ENCODE measurements at places on chromosomes 13 and 19.

DNA sequence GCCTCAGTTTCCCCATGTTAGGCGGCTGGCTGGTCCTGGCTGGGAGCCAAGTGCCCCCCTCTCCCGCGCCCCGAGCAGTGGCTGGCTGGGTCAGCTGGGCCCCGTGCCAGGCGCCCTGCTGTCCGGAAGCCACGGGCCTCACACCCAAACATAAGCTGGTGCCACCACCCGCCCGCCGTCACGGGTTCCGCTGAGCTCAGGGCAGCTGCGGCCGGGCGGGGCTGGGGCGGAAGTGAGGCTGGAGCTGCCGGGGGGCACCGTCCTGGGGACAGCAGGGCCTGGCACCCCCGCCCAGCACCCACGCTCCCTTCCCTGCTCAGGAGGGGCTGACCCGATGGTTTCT, 19.3 kb downstream of the HCN2 start:
- DNase-seq, result no peak

DNA sequence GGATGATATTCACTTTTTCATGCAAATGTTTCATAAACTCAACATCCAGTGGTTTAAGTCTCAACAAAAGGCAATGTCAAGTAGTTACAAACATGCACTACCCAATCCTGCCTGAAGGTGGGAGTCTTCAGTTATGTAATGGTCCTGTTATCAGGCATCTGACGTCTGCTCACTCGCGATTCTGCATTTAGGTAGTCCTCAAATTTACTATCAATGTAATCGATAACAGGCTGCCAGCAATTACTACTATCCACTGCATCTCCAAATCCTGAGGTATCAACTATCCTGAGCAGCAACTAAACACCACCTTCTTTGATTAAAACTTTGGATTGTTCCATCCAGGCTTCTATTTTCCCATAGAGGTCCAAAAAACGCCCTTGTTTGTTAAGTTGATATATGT, 51.2 kb downstream of the NLRP12 start:
- peak; percentile 4 for DNase-seq

GRCh38 chr19:41386442-41386841, 10.1 kb downstream of the TMEM91 start:
- no peak for DNase-seq

DNA sequence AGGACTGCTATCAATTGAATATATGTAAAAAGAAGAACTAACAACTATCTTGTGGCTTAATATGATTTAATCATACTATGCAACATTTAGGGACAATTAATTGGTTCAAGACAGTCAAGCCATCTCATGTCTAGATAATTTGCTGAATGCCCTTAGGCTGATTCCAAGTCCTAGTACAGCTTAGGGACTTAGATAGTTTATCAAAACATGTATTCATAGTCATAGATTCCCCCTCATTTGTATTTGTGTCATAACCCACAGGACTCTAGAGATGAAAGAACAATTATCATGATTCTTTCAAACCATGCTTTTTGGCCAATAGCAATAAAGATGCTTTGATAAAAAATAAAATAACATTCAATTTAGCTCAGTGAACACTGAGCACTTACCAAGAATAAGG, 607.6 kb downstream of the SLITRK1 start:
- no peak for DNase-seq

DNA sequence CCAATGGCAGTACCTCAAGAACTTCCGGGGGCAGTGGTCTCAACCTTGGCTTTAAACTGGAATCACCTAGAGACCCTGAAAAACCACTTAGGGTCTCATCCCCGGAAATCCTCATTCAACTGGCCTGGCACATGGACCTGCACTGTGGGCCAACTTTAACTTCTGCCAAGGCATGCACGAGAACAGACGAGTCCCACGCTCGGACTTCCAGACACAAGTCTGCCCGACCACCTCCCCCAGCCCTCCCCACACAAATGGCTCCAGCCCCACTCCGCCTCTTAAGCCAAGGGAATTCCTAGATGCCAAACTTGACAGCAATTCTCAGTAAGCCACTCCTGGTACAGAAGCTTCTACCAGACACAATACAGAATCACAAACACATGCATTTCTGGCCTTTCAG, 114.0 kb downstream of the STK24 start:
- no peak for DNase-seq

DNA sequence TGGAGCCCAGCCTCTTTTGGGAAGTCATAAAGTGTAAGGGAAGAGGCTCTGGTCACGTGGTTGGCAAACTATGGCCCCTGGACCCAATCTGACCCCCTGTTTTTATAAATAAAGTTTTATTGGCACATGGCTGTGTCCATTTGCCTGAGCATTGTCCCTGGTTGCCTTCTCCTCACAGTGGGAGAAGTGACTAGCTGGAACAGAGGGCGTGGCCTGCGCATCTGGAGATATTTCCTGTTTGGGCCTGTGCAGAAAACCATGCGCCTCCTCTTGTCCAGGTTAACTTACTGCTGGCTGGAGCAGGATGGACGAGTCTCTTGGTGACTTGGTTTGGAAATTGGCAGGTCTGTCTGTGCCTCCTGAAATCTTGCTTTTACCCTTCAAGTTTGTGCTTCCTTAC, 48.3 kb downstream of the KDM4B start:
- DNase-seq, result no peak

DNA sequence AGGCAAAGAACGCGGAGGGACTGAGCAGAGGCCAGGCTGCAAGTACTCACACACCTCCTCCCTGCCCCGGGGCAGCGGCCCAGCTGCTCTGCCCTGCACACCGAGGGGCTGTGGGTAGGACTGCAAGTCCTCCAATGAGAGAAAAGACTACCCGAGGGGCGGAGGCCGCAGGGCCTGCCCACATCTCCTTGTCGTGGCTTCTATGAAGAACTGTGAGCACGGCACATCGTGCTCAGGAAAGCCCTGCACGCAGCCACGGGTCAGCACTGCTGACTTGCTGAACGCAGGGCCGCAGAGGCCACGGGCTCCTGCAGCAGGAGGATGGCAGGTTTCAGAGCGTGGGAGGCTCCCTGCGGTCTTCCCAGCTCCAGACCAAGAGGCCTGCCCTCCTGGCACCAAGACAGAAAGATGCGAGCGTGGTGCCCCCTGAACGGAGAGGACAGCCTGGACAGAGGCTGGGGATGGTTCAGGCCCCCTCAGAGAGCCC, 37.4 kb downstream of the CEBPG start:
- DNase-seq, result no peak

DNA sequence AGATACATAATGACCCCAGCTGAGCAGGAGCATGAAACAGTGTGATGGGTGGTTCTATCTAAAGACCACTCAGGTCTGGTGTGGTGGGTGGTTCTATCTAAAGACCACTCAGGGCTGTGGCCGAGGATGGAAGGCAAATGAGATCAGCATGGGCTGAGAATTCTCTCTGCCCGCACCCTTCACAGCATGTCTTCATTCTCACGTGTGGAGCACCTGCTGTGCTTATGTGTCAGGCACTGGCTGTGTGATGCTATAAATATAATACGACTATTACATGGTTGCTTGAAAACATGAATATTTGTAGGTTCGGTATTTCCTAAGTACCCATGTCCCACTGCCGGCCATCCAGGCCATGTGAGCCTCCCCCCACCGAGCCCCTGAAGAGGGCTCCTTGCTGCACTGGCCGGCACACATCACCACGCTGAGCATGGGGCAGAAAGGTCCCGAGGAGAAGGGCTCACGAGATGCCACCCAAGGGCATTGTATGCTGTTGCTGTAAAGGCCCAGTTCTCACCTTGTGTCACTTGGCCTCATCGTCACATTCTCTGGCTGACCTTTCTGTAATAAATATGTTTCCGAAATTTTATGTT, 810.2 kb downstream of the UQCRFS1 start:
- DNase-seq, result no peak

DNA sequence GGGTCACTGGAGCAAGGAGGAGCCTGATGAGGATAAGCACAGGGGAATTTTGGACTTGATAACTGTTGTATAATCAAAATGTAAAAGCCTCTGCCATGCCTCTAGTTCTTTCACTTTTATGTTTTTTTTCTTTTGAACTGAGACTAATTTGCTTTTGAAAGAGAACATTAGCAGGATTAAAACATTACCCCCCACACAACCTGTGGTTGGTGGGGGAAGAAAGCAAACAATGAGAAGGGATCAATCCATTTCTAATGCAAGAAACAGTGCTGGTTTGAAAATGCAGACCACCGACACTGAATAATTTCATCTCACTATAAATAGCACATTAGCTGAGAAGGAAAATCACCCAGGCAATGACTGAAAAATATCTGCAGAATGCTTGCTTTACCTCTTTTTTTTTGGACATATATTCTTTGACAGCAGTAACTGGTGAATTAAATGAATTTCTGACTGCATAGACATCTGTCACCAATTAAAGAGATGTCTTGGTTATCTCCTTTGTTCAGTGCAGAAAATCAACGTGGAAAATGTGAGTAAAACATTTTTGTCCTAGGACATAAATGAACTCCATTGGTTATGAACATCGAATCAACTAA, 48.6 kb upstream of the TRPC4 start:
- peak; percentile 7 for DNase-seq

DNA sequence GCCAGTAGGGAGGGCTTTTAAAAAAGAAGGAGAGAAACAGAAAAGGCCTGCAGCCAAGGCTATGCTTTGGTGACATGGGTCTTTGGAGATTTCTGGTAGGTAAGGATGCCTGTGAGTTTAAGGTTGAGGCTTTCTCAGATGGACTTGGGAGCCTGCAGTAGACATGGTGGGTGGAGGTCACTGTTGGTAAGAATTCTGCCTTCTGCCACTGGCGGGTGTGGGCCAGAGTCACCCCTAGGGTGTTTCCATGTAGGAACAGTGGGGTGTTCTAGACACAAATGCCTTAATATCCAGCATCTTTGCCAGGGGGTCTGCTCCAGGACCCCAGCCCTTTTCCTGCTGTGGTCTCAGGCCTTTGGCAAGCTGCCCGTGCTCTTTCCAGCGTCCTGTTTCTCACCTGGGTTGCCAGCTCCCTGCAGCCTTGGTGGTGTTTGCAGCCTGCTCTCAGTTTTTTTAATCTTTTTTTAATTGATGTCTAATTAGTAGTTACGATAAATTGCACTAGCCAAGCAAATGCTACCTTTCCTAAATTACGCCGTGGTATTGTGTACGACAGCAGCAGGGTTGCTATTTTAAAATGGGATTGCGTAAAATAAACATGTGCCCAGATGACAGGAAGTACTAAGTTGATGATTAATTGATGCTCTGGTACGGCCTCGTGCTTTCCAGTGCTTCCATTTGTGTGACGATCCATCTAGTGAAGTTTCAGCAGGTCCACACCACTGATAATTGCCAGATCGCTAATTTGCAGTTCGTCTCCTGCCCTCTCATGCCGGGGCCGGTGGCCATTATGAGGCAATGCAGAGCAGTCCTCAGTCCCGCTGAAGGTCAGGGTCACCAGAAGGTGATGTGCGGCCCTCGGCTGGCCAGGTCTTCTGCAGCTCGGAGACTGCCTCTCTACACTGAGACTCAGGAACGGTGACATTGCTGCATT, 35.3 kb upstream of the NPAS1 start:
- no peak for DNase-seq

DNA sequence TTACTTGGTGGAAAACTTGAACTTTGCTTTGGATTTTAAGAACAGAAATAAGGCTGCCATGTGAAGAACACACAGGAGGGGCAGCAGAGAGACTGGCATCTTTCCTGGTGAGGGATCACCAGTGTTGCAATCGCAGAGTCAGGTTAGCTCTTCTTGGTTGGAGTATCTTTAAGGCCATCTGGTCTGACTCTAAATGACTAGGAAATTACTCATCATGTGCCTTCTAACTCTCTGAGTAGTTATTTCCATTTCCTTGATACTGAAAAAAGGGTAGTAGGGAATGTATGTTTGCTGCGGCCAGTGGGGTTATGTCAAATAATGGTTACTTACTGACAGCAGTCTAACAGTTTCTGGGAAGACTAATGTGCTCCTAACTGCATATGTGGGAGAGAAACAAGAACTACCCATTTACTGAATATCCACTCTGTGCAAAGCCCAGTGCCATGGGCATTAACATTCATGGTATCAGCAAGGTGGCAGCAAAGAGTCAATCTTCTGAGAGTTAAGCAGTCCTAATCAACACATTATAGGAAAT, 122.1 kb downstream of the COG6 start:
- DNase-seq, result peak; percentile 59

DNA sequence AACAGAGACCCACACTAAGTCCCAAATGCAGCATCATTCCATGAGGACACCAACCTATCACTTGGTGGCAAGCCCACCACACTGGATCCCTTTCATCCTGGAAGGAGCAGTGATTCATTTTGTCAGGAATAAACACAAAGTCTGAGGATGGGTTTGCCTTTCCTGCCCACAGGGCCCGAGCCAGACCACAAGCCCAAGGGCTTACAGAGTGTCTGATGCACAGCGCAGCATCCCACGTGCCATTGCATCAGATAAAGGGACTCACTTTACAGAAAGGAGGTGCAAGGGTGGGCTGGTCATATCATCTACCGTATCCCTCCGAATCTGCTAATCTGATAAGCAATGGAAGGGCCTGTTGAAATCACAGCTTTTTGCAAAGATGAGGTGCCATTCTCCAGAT, 12.2 kb upstream of the KCTD15 start:
- no peak for DNase-seq

GRCh38 chr13:24860770-24861169, 96.8 kb downstream of the RNF17 start:
- DNase-seq, result no peak

- no peak for DNase-seq
Observed at GRCh38 chr19:31641591-31641990, 292.4 kb upstream of the TSHZ3 start.

- no peak for DNase-seq
Observed at GRCh38 chr19:13054626-13055212, 47.9 kb downstream of the LYL1 start.

GRCh38 chr19:29517412-29517811, 8.4 kb upstream of the VSTM2B start:
- DNase-seq, result no peak

DNA sequence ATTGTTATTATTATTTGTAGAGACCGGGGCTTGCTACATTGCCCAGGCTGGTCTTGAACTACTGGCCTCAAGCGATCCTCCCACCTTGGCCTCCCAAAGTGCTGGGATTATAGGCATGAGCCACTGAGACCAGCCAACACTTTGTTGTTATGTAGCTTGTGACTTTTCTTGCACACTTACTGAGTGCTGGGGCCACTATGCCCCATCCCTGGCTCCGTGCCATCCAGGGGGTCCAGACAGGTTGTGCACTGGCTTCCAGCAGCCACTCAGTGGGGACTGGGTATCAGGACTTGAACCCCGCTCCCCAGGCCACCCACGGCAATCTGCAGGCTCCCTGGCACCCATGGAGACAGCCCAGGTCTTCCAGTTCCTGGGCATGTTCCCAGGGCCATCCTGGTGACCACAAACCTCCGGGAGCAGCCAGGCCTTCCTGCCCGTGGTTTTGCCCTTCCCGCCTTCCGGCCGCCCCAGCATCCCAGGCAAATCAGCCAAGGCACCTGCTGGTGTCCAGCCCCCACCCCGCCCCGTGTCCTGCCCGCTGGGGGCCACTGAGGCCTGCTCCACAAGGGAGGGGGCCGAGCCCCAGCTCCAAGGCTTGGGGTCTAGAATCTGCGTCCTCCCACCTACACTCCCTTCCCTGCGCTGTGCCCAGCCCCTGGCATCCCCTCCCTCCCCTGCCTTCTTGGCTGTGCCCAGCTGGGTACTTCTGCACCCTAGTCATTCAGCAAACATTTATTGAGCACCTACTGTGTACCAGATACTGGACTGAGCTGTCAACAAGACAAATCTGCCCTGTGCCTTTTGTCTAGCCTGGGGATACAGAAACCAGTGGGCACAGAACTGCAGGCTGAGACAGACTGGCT, 23.7 kb upstream of the SEMA6B start:
- no peak for DNase-seq

- no peak for DNase-seq
Observed at GRCh38 chr19:45145270-45146189, 15.3 kb downstream of the NKPD1 start.

- no peak for DNase-seq
Observed at GRCh38 chr13:34263681-34264080, 445.7 kb downstream of the RFC3 start.

- no peak for DNase-seq
Observed at GRCh38 chr19:38647966-38648768, 718 bp downstream of the ACTN4 start.

Data from fibroblast of skin of left biceps (primary cell).